ENCODE measurements at places on chromosomes 13 and 19. TPM values are rescaled to one million over a fixed set of nuclear protein-coding genes. Genes with fewer than 3 reads are reported as not detected.

The EMC10 gene
- 116 TPM for total RNA-seq

- H3K4me1 ChIP-seq: no peaks in the 10 kb centered on the region
- no peak overlapping the region for H3K4me3 ChIP-seq
- no peaks in the 10 kb centered on the region for H3K27me3 ChIP-seq
- DNase-seq: no peak
- no peak overlapping the region for H3K27ac ChIP-seq
Measured at GRCh38 chr13:108638901-108639300, 9.5 kb downstream of the MYO16 start.

GRCh38 chr19:1235625-1236538, 1.9 kb downstream of the CBARP start:
- no peak overlapping the region for H3K27ac ChIP-seq
- H3K27me3 ChIP-seq: no peaks in the 10 kb centered on the region
- peaks cover 44% of the 10 kb centered on the region for H3K4me1 ChIP-seq
- H3K36me3 ChIP-seq: peaks cover 6% of the 10 kb centered on the region
- no peak overlapping the region for H3K4me3 ChIP-seq

The IQCN gene
- 1.2 TPM for total RNA-seq

The SHANK1 gene
- total RNA-seq: 0.23 TPM

The CGB7 gene
- not detected for total RNA-seq

The KCNJ14 gene
- total RNA-seq: 0.17 TPM

The KCTD12 gene
- 52.4 TPM for total RNA-seq

DNA sequence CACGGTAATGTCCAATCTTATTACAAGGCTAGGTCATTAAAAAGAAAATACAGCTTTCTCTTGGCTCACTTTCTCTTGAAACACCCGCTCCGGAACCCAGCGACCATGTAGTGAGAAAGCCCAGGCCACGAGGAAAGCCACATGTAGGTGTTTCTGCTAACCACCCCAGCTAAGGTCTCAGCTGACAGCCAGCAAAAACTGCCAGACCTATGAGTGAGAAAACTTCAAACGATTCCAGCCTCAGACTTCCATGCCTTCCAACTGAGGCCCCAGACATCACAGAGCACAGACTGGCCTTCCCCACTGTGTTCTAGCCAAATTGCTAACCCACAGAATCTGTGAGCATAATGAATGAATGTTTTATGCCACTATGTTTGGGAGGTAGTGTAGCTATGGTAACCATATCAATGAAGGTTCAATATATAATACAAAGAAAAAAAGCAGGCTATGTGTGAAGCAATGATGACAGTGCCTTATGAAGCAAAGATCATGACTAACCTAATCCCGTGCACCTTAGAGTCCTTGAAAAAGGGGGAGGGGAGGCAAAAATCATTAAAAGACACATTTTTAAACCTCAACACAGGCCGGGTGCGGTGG, 11.9 kb upstream of the TPTE2 start:
- no peaks in the 10 kb centered on the region for H3K27me3 ChIP-seq
- DNase-seq: no peak
- H3K36me3 ChIP-seq: no peaks in the 10 kb centered on the region
- no peak overlapping the region for H3K4me3 ChIP-seq

DNA sequence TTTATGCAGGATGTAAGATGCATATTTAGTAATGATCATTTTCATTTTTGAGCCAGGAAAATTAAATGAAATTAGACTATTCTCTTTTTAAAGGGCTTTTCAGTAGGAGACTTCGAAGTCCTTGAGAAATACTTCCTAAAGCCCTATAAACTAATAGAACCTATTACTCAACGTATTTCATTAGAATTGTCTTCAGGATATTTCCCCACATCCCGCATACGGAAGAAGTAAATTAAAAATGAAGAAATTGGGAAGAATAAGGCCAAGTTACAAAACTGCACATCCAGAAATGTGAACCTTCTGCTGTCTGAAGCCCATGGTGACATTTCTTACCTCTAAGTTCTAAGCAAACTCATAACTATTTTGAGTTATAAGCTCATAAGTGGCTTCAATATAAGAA, 66.5 kb downstream of the RXFP2 start:
- H3K4me1 ChIP-seq: no peaks in the 10 kb centered on the region
- no peaks in the 10 kb centered on the region for H3K36me3 ChIP-seq
- DNase-seq: no peak
- H3K27ac ChIP-seq: no peak overlapping the region
- no peaks in the 10 kb centered on the region for H3K27me3 ChIP-seq

DNA sequence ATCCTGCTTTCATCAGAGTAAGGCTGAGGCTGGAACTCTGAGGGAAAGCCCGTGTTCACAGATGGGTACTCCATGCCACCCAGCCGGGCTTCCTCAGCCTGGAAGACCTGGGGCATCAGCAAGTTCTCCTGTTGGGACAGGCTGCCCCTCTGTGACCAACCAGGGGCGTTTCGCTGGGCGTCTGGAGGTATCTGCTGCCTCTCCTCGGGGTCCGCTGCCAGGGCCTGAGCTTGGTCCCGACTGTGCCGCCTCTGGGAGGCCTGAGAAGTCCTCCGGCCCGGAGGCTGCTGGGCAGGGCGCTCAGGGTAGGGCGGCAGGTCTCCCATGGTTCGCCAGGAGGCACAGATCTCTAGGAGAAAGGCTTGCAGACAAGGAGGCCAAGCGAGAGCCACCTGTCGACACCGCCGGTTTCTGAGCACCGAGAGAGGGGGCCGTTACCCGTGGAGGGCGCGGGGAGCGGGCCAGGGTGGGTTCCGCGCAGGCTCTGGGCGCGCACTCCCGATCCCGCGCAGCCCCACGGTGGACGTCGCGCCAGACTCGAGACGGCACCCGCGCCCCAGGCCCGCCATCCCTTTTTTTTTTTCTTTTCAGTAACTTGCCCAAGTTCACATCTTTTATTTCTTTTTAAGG, at the start of gene RSPH6A:
Gene RSPH6A (minus strand): TSS at position 458 of the 630 bp plus-strand sequence. CDS start 132 bp downstream, at position 326.
- DNase-seq: no peak
- no peaks in the 10 kb centered on the region for H3K36me3 ChIP-seq
- H3K4me1 ChIP-seq: peaks cover 4% of the 10 kb centered on the region
- H3K27ac ChIP-seq: no peak within 1 kb of the TSS
